Esophagus squamous epithelium (tissue), 5 donors: ENCODE measurements at places on chromosomes 2 and 18.

DNA sequence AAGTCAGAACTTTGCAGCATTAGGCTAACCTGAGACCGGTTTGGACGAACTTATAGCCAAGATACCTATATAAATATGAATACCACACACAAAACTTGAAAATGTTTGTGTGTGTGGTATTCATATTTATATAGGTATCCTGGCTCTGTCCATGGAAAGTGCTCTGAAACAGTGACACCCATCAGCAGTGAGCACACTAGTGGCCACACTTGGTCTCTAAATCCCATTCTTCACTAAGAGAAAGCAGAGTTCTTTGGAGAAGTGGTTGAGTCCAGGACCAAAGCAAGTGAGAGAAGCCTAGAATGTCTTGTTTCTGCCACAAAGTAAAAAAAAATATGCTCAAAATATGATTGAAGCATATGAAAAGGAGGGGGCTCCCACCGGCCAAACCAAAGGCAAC, 146.5 kb downstream of the TWIST2 start:
- no peak for DNase-seq

DNA sequence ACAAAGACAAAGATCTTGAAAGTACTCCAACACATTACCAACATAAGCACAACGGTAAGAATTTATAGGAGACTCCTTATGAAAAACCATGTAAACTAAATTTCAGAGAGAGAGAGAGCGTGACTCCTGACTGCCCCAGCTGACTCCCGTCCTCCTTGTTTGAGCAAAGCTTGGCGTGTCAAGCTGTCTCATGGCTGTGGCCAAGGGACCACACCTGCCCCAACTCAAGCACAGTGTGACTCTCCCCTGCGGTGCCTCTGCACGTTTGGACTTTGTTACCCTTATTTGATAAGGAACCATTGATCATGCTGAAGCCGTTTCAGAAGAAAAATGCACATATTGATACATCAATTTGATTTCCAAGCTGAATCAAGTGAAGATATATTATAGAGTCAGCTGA, 124.8 kb downstream of the COL6A3 start:
- DNase-seq = no peak

GRCh38 chr18:55479656-55480420, 108.2 kb downstream of the TCF4 start:
- DNase-seq = no peak

DNA sequence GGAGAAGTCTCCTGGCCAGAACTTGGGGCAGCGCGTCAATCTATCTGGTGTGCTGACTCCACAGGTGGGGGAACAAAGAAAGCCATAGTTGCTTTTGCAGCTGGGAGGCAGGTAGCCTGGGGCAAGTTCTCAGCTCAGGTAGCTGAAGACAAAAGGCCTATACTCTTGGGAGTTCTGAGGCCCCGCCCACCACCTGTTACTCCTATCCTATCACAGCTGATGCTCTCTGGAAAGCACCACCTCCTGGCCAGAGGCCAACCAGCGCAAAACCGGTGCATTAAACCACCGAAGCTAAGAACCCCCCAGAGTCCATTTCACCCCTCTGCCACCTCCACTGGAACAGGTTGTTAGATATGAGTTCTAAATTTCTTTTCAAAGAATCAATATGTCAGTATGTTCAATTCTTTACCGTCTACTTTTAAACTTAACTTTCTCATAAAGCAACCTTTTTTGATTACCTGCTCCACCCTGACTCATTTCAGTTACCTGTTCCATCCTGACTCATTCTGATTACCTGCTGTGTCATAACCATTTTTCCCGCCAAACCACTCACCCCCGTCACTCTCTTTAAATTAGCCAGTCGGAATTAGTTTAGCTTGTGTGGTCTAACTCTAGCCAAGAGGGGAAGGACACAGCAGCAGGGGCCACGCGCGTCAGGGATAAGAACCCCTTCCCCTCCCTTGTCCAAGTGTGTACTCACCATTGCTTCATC, 43.4 kb downstream of the UPP2 start:
- no peak for DNase-seq

DNA sequence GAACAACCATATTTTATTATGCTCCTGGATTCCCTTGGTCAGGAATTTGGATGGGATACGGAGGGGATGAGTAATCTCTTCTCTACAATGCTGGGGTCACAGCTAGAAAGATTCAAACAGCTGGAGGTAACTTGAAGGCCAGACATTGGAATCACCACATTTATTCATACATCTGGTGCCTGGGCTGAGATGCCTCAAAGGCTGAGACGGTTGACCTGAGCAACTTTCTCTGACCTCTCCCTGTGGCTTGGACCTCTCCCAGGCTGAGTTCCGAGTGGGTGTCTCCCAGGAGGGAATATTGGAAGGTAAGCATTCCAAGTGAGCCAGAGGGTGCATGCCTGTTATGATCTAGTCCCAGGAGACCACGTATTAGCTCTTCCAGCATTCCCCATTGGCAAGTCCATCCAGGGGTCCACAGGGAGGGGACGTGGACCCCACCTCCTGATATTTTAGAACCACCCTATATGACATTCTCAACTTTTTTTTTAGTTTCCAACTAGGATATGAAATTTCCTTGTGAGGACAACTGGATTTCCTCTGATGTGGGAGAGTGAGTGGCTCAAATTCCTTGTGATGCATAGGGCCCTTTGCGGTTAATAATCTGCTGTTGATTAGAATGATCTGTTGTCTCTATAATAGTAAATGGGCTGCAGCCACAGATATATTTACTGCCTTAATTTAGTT, 101.8 kb downstream of the MRPS9 start:
- no peak for DNase-seq

DNA sequence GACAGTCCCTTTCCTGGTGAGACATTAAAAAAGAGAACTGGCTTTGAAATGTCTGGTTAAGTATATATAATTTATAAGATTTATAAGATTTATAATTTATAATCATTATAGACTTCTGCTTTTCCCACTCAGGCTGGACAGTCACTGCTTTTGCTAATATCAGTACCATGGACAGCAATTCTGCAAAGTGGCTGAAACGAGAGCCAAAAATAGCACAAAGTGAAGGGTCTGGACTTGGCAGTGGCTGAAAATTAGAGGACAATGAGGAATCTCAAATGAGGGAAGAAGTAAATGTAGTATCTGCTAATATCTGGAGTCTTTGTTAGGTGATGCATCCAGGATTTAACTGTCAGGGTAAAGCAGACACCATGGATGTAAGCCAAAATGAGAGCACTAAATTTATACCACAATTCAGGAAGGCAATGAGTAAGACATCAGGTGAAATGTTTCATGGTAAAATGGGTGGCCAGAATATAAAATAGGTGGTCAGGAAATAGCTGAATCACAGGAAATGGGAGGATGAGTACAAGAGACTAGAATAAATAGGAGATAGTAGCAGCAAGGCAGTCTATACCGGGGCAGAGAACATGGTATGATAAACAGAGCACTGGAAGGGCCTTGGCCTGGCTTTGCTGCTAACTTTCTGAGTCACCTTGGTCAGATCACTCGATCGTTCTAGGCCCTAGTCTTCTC, 39.6 kb upstream of the BOD1L2 start:
- DNase-seq = no peak

GRCh38 chr2:33502025-33502424, 25.6 kb downstream of the RASGRP3 start:
- no peak for DNase-seq

GRCh38 chr2:116949249-116949648, 865.2 kb upstream of the DDX18 start:
- no peak for DNase-seq

- DNase-seq = no peak
Measured at GRCh38 chr18:3037423-3037915, 24.5 kb upstream of the LPIN2 start.

GRCh38 chr18:48892146-48892855, 58.5 kb downstream of the SMAD7 start:
- no peak for DNase-seq

GRCh38 chr2:236678307-236678975, 108.8 kb downstream of the ACKR3 start:
- DNase-seq = no peak

- DNase-seq = no peak
Measured at GRCh38 chr2:142008135-142008744, 122.6 kb downstream of the LRP1B start.

DNA sequence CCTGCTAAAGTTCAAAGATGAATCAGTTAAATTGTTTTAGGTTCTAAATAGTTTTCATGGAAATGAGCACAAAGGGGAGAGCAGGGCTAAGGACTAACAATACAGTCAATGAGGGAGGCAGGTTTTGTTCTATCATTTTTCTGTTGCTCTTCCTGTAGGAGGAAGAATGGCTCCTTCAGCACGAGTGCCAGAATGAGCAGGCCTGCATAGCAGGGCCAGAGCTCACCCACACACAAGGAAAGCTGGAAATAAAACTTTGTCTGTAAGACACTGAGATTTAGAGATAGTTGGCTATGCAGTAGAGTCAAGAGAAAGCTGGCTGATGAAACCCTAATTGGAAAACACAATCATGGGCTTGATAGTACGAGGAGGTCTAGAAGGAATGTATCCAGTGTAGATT, 313.3 kb downstream of the MBD2 start:
- DNase-seq = no peak

DNA sequence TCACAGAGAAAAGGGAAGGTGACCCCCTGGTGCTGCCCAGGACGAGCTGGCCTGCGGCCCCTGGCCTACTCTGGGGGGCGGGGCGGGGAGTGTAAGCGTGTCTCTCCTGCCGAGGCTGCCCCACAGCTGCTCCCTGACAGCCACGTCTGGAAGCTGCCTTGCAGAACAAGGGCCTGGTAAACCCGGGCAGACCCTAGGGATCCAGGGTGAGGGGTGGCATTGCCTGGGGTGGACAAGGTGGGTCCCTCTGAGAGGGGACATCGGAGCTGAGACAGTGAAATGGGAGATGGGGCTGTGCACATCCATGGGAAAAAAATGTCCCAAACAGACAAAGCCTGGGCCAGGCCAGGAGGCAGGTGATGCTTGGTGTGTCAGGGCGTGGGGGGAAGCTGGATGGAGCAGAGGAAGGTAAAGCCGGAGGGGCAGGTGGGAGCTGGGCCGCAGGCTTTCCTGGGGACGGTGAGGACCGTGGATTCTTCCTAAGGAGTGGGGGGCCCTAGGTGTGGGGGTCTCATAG, 66.0 kb upstream of the HDAC4 start:
- no peak for DNase-seq
